ENCODE measurements at places on chromosomes 16 and 17.

GRCh38 chr16:12350945-12351344 is 374.4 kb downstream of the SNX29 start:
- DNase-seq = no peak

DNA sequence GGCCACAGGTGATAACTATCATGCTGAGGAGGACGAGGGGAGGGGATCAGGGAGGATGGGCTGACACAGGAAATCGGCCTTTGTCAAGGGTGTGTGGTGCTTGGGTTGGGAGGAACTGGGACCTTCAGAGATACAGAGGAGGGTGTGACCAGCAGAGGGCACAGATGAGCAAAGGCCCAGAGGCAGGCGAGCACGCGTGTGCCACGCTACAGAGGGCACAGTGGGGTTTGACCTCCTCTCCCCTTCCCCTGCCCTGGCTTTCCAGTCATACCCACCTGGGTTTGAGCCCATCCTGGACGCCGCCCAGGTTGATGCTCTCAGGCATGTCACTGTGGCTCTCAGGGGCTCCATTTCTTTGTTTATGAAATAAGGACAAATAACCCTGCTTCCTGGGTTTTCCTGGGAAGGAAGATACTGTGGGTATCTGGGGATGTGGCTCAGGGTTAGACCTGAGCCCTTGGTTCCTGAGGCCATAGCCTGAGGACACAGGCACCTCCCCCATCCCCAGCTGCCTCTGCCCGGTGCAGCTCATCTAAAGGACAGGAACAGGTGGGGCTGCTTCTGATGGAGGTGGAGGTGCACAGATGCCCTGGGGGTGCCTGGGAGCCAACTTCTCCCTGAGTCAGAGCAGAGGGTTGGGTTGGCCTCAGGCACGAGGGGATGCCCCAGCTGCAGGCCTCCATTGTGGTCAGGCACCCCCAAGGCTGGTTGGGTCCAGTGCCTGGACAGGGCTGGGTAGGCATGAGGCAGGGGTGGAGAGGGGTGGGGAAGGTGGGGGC is 51.8 kb downstream of the BEAN1 start:
- no peak for DNase-seq

- DNase-seq = no peak
Observed at GRCh38 chr17:32693194-32693897, 183.6 kb downstream of the MYO1D start.

DNA sequence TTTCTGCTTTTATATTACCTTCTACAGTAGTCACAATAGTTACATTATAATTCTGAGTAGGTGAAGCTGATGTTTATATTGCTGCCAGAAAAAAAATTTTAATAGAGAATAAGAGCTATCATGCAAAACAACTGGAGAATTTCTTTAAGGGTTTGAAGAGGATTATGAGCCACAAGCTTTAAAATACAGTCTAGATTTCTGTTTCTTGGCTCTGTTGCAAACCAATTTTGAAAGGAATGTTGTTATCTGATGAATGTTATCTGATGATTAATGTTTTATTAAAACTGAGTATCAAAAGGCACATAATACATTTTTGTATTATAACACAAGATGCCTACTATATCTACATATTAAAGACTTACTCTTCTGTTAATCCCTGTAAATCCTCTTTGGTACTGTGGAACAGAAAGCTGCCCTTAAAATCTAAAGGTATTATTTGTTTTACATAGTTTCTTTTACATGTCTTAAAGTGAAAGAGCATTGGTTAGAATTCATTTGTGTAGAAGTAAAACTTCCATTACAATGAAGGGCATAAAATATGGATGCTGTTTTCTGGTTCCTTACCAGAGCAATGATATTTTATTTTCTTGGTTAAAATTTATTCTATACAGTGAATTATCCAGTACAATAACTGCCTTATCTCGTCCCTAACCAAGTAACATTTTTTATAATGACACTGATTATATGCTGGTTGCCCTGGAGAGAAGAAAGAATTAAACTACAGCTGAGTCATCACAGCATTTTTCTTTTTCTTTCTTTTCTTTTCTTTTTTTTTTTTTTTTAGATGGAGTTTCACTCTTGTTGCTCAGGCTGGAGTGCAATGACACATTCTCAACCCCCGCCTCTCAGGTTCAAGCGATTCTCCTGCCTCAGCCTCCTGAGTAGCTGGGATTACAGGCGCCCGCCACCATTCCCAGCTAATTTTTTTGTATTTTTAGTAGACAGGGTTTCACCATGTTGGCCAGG is 205.7 kb downstream of the TANC2 start:
- DNase-seq = no peak

- DNase-seq = no peak
Observed at GRCh38 chr16:12664164-12664733, 139.4 kb downstream of the CPPED1 start.

GRCh38 chr16:85941863-85942644 is 43.1 kb downstream of the IRF8 start:
- no peak for DNase-seq
